ENCODE measurements at places on chromosomes 13 and 19.
A peak's percentile ranks its signal among the peaks of the same experiment; 100 is the strongest.

DNA sequence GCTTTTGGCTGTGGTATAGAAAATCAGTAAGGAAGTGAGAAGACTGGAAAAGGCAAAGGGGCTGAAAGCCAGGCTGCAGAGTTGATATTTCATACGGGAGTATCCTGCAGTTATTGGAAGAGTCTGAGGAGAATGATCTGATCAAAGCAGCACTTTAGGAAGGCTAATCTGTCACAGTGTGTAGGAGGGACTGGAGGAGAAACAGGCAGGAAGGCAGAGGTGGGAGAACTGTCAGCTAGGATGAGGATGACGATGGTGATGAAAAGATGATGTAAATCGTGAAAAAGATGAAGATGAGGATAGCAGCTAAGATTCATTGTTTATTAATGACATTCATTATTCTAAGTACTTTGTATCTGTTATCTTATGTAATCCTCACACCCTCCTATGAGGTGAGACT is 123.0 kb downstream of the DNAJC15 start:
- no peak for DNase-seq

- no peak for DNase-seq
These were observed 581 bp downstream of the RPL18 start for GRCh38 chr19:48618278-48618915.

DNA sequence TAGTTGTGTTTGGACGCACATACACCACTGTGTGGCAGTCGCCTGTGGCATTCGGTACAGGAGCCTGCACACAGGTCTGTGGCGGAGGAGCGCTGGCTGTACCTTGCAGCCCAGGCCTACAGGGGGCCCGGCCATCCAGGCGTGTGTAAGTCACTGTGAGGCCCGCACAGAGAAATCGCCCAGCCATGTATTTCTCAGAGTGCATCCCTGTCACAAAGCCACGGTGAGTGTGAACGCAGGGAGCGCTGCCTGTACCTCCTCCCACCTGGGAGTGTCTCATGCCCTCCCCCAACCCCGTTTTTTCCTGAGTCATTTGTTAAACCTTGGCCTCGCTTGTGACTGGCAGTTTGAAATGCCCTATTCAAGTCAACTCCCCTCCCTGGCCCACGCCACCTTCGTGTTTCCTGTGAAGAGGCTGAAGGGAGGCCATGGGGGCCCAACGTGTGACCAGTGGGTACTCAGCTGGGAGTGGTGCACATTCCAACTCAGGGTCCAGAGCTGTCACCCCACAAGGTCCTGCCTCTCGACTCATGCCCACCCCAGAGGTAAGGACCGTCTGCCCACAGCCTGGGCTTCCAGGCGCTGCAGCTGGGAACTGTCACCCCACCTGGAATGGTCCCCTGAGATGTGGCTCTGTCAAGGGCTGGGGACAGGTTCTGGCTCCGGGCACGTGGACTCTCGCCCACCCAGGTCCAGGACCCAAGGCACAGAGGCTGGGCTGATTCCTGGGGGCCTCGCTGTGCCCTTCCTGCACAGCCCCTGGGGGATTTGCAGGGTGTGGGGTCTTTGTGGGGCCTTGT is 11.6 kb upstream of the RASA3 start:
- peak; percentile 68 for DNase-seq

DNA sequence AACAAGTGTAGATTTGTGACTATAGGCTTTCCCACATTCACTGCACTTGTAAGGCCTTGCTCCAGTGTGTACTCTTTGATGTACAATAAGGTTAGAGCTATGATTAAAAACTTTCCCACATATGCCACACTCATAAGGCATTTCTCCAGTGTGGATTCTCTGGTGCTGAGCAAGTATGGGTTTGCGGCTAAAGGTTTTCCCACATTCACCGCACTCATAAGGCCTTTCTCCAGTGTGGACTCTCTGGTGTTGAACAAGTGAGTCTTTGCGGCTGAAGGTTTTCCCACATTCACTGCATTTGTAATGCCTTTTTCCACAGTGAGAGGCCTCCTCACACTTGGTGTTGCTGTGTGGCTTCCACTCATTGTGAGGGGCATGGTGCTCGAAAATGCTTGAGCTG is 3.7 kb downstream of the ZNF772 start:
- no peak for DNase-seq

GRCh38 chr19:44003461-44004009 is 778 bp downstream of the ZNF230 start:
- DNase-seq, result no peak

DNA sequence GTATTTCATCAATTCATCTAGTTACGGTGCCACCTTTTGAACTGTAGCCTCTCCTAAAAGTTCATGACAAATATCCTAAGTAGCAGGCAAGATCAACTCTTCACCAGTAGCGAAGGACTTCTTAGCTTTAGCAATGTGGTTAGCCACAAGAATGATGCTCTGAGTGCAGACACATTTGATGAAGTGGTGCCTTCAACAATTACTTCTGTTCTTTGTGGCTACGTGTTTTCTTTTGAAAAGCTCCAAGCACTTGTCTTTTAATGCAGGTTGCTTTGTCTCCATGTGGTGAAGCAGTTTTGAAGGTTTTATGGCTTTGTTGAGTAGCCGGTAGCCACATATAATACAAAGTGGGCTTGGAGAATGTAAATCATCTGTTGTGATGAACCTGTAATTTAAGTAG is 194.7 kb downstream of the B3GLCT start:
- no peak for DNase-seq

- DNase-seq, result peak; percentile 41
These were observed 786 bp upstream of the LILRA2 start for GRCh38 chr19:54572696-54573311.

DNA sequence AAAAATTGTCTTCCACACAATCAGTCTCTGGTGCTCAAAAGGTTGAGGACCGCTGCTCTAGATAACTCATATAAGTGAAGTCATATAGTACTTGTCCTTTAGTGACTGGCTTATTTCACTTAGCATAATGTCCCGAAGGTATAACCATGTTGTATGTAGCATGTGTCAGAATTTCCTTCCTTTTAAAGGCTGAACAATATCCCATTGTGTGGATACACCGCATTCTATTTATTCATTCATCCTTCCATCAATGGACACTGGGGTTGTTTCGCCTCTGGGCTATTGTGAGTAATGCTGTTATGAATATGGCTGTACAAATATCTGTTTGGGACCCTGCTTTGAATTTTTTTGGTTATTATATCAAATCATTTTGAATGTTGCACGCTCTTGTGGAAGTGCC is 4.6 kb upstream of the LYPD5 start:
- no peak for DNase-seq

Data from CD4-positive, alpha-beta T cell treated with Interleukin-15 for 1 hour (primary cell).